Endodermal cell (in vitro differentiated cells): ENCODE measurements at places on chromosomes 1 and 21. TPM values are rescaled to one million over a fixed set of nuclear protein-coding genes. Genes with fewer than 3 reads are reported as not detected.
A peak's percentile ranks its signal among the peaks of the same experiment; 100 is the strongest.

FCRL4 gene
- not detected in 2 replicates for total RNA-seq

AMY1C gene
- total RNA-seq: not detected in 2 replicates

DNA sequence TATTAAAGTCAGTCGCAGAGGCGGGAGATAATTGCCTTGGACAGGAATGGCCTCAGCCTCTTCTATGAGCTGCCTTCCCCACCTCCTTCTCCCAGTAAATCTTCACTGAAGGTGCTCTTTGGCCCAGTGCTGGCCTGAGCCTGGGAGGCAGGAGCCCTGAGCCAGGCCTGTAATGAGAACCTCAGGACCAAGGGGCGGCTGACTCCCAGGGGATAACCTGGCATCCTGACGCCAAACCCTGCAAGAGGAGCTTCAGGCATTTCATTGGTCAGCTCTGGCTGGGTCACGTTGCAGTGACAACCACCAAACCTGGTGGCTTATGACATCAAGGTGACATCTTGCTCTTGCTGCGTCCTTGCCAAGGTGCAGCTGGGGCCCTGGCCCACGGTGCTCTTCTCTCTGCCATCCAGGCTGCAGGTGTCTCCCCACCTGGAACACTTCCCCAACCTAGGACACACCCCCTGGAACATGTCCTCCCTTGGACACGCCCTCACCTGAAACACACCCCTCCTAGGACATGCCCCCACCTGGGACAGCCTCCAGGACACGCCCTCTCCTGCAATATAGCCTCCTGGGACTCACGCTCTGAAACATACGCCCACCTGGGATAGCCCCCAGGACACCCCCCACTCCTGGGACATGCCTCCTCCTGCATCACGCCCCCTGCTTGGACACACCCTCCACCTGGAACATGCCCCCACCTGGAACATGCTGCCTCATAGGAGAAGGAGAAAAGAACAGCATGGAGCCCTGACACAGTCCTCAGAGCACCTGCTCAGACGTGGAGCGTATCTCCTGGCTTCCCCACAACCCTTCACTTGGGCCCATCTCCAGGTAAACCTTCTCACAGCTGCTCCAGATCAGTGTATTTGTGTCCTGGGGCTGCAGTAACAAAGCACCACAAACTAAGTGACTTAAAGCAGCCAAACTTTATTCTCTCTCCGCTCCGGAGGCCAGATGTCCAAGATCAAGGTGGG, 333.6 kb downstream of the NPHP4 start:
- H3K4me1 ChIP-seq: no peaks in the 10 kb centered on the region
- DNase-seq: peak; percentile 55
- H3K27ac ChIP-seq: no peak overlapping the region
- H3K27me3 ChIP-seq: no peaks in the 10 kb centered on the region
- H3K36me3 ChIP-seq: no peaks in the 10 kb centered on the region

DNA sequence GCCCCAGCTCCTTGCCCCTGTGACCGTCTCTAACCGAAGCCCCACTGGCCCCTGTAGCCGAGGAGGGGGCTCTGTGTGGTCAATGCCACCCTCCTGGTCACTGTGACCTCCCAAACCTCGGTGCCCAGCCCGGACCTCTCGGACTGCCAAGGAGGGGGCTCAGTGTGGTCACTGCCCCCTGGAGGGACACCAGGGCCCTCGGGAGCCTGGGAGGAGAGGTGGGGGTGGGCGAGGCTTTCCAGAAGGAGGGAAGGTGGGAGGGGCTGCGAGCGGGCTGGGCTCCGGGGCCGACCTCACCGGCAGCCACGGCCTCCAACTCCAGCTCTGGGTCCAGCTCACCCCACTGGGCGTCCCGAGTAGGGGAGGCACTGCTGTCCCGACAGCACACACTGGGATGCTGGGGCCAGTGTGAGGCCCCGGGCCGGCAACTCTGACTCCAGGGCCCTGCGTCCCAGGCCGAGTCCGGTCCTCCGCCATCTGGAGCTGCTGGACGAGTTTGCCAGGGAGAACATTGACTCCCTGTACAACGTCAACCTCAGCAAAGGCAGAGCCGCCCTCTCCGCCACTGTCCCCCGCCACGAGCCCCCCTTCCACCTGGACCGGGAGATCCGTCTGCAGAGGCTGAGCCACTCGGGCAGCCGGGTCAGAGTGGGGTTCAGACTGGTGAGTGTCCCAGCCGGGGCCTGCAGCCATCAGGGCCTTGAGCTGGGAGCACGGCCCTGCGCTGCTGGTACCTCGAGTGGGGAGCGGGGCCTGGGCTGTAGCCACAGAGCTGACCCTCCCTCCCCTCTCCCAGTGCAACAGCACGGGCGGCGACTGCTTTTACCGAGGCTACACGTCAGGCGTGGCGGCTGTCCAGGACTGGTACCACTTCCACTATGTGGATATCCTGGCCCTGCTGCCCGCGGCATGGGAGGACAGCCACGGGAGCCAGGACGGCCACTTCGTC, 6.4 kb downstream of the SCNN1D start:
- H3K27ac ChIP-seq: no peak overlapping the region
- peak; percentile 50 for DNase-seq
